GM12891 (cell line): ENCODE measurements at places on chromosomes 13 and 19.

DNA sequence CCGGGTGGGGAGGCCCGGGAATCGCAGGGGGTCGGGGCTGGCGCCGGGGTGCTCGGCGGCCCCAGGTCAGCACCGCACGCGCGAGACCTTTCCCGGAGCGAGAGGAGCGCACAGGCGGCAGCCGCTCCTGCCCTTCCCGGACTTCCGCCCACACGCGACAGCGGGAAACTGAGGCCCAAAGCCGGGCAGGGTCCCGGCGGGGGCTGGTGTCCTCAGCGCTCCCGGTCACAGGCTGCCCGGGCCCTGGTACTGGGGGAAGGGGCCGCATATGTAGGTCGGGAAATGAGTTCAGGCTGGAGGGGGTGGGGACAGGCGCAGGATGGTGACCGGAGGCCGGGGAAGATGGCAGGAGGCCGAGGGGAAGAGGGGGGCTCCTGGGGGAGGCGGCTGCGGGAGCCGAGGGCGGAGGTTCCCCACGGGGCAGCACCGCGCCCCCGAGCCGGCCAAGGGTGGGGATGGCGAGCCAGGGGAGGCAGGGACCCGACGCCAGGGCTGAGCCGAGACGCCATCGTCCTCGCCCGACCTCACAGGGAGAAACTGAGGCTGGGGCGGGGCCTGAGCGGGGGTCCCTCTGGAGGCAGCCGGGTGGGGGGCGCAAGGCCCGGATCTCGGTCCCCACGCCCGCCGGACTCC is 662 bp downstream of the CBARP start:
- no peak for DNase-seq

- DNase-seq = no peak
These were observed 69.2 kb downstream of the NALCN start for GRCh38 chr13:101346942-101347728.

DNA sequence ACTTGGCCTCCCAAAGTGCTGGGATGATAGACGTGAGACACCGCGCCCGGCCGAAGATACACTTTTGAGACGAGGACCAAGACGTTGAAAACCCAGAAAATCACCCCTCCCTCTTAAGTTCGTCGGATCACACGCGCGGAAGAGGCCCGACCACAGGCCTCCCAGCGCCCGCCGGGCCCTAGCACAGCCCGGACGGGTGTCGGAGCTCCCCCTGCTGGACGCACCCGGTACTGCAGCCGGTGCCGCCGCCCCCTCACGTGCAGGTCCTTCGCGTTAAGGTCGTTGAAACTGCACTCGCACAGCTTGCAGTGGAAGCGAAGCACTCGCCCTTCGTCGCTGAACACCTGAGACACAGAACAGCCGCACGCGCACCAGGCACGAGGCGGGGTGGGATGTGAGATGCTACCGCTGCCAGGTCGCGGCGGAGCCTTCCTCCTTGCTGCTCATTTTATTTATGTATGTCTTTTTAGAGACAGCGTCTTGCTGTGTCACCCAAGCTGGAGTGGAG is 35.7 kb upstream of the MATK start:
- peak; percentile 95 for DNase-seq

GRCh38 chr19:5445561-5446055 is 9.6 kb upstream of the ZNRF4 start:
- DNase-seq = no peak

DNA sequence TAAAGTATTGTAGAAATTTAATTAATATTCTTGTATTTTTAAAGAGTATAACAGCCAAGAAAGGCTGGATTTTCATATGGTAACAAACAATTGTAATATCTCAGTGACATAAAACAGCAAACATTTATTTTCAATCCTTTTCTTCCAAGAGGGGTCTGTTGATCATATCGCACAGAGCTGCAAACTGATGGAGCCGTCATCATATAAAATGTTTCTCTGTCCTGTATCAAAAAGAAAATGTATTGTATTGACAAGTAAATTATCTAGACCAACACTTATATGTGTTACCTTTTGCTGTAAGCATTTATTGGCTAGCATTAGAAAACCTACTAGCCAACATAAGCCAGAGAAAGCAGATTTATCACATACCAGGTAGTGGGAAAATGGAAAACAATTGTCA is 2861.4 kb upstream of the PCDH20 start:
- DNase-seq = no peak

DNA sequence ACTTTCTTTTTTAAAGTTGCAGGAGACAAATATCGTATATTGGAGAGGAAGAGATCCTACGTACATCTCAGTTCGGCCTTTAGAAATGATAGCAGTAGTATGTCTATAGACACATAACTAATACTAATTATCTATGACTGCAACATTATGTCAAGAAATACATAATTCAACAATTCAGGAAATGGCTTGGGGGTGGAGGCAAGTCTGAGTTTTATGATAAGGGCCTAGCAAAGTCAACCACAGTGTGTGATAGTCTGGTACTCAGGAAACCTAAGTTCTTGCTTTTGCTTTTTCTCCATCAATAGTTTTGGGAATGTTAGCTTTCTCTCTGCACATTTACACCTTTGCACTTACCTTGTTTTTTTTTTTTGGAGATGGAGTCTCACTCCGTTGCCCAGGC is 27.5 kb upstream of the OBI1 start:
- no peak for DNase-seq

- no peak for DNase-seq
These were observed 191.0 kb downstream of the KATNAL1 start for GRCh38 chr13:30116379-30116778.

GRCh38 chr13:87981416-87981815 is 310.2 kb downstream of the SLITRK5 start:
- no peak for DNase-seq
